Transverse colon (tissue), 4 donors: ENCODE measurements at places on chromosomes 6 and 20.

- DNase-seq: no peak
These were observed 241.5 kb upstream of the PLN start for GRCh38 chr6:118306392-118307238.

- DNase-seq: no peak
These were observed 43.5 kb upstream of the NFATC2 start for GRCh38 chr20:51586005-51586440.

DNA sequence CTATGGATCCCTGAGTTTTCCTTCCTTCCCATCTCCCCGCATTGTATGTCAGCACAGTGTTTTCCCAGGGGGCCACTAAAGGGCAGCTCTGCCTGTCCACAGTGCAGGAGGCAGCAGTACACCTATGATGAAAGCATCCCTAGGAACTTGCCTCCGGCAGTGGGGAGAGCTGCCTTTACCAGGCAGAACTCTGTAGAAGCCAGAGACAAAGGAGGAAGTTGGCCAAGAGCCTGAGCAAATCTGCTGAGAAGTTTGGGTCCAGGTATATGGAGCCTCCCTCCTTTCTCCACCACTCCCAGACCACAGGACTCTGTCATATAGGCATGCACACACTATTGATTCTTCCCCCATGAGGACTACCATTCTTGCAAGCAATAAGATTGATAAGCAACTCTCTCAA, 282.7 kb downstream of the TBC1D7 start:
- DNase-seq: no peak

DNA sequence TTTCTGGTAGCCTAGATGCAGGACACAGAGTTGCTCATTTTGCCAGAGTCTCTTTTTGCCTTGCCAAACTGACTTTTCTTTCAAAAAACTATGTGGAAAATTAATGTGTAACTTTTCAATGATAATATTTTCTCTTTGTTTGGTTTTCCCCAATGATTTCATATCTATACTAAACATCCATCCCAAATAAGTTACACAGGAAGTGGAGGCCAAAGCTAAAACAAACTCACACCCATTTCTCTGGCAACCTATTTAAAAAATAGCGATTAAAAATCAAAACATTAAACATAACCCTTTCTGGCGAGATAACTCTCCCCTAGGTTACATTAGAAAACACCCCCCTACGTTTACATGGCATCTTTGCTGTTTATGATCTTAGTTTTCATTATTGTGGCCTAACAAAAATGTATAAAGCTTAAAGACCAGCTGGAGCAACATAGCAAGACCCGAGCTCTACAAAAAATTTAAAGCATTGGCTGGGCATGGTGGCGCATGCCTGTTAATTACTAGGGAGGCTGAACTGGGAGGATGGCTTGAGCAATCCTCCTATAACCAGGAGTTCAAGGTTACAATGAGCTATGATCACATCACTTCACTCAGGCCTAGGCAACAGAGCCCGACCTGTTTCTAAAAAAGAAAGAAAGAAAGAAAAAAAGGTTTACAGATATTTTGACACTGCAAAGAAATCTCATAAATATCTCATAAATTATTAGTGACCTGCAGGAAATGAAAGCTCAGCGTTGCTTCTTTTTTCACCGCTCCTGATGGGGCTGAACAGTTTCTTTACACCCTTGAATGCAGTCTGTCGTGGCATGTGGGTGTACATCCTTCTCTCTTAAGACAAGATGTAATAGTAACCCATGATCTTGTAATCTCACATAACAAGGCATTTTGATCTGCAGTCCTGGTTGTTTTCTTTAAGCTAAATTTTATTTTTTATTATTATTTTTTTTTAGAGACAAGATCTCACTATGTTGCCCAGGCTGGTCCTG, 32.8 kb upstream of the CEP85L start:
- no peak for DNase-seq

- DNase-seq: no peak
These were observed 22.5 kb downstream of the SULF2 start for GRCh38 chr20:47762699-47763268.

DNA sequence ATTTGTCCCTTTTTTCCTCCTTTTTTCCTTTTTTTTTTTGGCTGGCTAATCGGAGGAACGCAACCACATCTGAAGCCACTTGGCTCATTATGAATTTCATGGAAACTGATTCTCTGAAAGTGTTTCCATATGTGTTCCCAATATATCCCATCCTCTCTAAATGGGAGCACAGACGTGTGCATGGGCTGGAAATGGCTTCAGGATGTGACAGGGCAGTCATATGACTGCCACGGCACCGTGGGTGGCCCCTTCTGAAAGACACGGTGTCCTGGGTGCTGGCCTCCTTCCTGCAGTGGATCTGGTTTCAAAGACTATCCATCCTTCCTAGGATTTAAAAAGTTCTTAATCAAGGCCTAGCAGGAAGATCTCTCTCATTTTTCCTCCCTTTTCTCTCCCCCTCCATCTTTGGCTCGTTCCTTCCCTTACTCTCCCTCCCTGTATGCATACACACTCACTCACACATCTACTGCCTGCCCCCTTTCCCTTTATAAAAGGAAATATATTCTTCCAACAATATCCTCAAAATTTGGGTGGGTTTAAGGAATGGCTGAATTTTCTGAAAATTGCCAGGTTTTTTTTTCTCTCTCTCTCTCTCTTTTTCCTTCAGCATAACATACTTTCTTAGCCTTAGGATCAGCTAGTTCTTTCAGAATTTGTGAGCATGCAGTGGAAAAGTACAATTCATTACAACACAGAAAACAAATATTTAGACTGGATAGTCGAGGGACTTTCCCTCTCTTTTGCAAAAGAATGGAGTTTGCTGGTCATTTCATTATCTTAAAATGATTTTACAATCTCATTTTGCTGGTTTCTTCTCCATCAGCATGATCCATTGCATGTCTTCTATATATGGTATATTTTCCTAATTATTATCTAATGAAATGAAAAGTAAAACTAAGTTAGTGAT, 161.2 kb upstream of the SUPT3H start:
- no peak for DNase-seq

DNA sequence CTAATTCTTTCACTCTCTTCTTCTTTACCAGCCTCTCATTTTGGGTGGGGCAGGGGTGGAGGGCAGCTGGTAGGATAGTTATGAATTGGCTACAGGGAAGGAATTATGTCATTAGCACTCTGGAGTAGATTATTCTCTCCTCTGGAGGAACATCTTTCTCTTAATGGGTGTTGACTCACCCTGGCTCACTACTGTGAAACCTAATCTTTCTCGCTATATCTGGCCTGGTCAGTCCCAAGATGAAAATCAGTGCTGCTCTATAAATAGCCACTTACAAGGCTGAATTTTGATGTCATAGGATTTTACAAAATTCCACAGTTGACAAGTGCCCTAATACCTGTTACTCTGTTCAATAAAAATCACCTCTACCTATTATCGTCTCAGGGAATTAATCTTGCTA, 151.3 kb downstream of the COL9A1 start:
- DNase-seq: no peak

GRCh38 chr6:150994026-150994425, 128.5 kb downstream of the MTHFD1L start:
- no peak for DNase-seq

DNA sequence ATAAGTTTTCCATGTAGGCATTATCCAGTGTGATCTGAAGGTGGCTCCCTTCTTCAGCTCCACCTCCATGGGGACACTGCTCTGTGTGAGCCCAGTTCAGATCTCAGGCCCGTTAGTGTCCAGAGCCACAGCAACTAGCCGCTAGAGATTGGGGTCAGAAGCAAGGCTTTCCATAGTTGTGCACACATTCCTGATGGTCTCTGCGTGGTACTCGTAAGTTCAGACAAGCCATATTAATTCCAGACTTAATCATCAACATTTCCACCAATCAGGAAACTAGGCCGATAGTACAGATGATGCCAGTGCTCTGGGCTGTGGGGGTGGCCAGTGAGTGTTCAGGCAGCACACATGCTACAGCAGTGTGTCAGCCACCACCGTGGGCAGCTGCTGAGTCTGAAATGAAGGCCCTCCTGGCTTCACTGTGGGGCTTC, 17.5 kb upstream of the SYNCRIP start:
- no peak for DNase-seq
